ENCODE measurements at places on chromosomes 2 and 18.
A peak's percentile ranks its signal among the peaks of the same experiment; 100 is the strongest.

DNA sequence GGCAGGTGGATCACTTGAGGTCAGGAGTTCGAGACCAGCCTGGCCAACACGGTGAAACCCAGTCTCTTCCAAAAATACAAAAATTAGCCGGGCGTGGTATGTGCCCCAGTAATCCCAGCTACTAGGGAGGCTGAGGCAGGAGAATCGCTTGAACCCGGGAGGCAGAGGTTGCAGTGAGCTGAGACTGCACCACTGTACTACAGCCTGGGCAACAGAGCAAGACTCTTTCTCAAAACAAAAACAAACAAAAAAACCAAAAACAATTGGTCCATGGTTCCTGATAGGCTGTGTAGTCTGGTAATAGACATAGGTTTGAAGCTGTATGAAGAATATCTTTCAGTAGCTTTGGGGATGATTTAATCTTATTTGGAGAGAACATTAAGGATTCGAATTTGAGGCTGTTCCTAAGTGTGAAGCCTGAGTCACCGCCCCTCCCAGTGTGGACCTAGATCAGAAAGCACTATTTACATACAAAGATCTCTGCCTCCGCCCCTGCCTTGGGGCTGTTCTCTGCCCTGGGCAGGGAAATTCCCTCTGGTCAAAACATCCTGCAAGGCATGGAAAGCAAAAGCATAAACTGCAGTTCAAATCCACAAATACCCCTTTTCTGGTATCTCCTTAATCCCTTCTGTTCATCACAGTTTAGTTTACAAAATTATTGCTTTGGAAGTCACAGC lies 52.8 kb upstream of the PMAIP1 start:
- DNase-seq: peak; percentile 39

DNA sequence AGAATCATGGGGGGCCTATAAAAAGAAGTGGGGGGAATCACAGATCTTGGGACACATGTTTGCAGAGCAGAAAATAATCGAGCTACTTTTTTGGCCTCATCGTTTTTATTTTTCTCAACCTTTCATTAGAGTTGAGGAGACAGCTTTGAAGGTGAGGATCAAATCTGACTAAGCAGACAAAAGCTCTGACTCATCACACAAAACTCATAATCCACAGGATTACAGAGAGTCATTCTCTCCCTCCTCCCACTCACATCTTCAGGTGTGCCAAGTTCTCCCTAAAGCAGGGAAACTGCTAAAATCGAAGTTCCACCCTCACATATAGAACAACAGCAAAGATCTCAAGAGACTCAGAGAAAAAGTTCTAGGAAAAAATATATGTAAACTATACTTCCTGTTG lies 15.6 kb downstream of the BAZ2B start:
- no peak for DNase-seq

GRCh38 chr2:62149708-62150107 lies 46.2 kb upstream of the B3GNT2 start:
- DNase-seq: no peak

- peak; percentile 86 for DNase-seq
These were observed 15.6 kb upstream of the CEP68 start for GRCh38 chr2:65040400-65041261.

DNA sequence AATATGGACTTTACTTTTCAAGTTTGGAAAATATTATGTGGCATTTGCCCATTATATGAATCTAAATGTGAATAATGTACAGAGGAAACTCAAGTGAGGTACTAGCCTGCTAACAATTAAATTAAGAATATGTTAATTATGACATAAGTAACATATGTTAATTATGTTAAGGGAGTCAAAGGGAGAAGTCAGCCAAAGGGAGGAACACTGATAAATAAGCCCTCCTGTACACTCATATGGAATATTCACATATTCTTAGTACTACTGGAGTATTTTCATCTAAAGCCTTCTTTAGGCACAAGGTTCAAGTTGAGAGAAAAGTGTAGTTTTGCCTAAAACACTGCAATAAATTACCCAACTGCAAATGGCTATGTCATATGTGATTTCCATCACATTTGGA lies 30.1 kb downstream of the ITGB6 start:
- no peak for DNase-seq

DNA sequence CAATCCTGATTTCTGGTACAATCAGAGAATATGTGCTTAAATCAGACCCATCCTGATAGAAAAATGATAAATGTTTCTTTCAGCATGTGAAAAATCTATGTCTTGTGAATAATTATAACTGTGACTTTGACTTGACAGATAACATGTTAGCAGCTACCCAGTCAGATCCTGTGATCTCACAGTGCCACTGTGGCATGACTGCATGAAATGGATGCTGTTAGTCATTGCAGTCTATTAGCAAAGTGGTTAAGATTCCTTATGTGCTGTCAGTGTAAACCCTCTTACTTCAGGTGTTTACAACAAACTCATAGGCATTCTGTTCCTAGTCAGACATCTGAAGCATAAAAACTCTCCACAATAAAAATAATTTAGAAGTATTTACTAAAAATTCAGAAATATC lies 244.6 kb upstream of the RND3 start:
- DNase-seq: no peak

DNA sequence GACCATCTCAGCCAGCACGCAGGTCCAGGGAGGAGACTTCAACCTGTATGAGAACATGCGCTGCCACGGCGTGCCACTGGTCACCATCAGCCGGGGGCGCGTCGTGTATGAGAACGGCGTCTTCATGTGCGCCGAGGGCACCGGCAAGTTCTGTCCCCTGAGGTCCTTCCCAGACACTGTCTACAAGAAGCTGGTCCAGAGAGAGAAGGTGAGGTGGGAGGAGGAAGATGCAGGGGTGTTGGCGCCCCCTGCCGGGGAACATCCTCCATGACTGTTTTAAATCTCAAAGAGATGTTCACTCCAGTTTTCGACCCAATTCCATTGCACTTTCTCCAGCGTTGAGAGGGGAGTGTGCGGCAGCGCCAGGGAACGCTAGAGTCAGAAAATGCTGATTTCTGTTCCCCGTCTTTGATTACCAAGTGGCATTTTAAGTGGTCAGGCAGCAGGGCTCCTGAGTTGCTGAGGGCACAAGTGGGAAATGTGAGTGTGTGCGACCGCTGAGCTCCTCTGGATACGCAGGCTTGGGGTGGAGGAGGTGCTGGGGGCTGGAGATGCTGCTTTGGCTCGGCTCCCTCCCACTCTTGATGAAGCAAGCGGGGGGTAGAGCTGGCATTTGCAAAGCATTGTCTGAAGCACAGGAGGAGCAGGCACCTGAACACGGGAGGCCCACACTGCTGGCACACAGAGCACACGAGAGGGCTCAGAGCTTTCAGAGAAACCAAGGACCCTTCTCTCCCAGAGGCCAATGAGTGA lies 27.7 kb upstream of the MAPRE3 start:
- peak; percentile 66 for DNase-seq

- no peak for DNase-seq
These were observed 16.7 kb downstream of the STK25 start for GRCh38 chr2:241491549-241492173.

GRCh38 chr18:70453058-70453775 lies 164.4 kb downstream of the SOCS6 start:
- no peak for DNase-seq

DNA sequence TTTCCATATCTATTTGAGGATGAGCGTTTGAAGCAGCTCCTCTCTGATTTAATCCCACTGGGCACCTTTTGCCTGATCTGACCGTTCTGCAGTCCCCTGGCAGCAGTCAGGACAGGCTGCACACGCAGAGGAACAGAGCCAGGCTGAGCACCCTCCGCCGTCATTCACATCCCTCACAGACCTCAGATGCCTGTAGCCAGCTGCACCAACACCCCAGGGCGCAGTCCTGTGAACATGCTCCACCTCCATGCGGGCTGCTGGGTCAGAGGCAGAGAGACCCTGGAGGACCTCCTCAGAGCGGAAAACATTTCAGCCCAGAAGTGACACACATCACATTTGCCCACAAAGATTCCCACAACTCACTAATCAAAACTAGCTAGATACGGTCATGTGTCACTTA lies 146.1 kb downstream of the SEPTIN10 start:
- no peak for DNase-seq

DNA sequence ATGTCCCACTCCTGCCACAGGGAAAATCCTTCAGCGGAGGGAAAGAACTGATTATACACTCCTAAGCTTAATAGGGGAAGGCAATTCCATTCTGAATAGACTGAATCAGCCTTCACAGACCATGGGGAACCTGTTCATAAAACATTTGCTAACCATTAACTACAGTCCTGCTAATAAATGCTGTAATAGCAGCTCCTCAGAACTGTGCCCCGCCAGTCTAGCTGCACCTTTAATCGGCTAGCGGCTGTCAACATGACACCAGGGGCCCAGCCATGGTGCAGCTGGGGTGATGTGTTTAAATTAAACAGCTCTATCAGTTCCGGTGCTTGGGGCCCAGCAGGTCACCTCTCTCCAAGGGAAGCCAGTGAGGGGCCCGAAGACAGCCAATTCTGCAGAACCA lies 77.8 kb downstream of the GALNT14 start:
- no peak for DNase-seq

GRCh38 chr2:143051465-143051864 lies 77.8 kb upstream of the ARHGAP15 start:
- DNase-seq: no peak

- DNase-seq: no peak
These were observed 461.3 kb upstream of the FANCL start for GRCh38 chr2:58702302-58702885.

DNA sequence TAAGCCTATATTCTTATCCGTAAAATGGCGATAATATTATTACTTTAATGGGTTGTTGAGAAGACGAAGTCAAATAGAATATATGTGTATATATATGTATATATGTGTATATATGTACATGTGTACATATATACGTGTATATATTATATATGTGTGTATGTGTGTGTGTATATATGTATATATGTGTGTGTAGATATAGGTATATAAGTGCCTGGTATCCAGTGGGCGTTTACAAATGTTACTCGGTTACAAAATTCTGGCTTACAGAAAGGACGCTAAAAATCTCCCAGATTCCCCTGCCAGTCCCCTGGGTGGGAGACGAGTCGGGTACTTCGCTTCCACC lies 295 bp upstream of the MTX2 start:
- no peak for DNase-seq

Data from NAMALWA (cell line).